ENCODE measurements at places on chromosomes 5 and 9. TPM values are rescaled to one million over a fixed set of nuclear protein-coding genes. Genes with fewer than 3 reads are reported as not detected.
A peak's percentile ranks its signal among the peaks of the same experiment; 100 is the strongest.

The PHF19 gene
- 11.5 TPM for total RNA-seq

The SPINK4 gene
- not detected for total RNA-seq

The BDP1 gene
- total RNA-seq = 31.2 TPM

The ARID3C gene
- total RNA-seq = not detected

The C9 gene
- total RNA-seq = not detected

The PCDHGC4 gene
- total RNA-seq = 1.2 TPM

The LHFPL2 gene
- total RNA-seq = 11.1 TPM

The CDX1 gene
- not detected for total RNA-seq

The TMEM174 gene
- total RNA-seq = not detected

DNA sequence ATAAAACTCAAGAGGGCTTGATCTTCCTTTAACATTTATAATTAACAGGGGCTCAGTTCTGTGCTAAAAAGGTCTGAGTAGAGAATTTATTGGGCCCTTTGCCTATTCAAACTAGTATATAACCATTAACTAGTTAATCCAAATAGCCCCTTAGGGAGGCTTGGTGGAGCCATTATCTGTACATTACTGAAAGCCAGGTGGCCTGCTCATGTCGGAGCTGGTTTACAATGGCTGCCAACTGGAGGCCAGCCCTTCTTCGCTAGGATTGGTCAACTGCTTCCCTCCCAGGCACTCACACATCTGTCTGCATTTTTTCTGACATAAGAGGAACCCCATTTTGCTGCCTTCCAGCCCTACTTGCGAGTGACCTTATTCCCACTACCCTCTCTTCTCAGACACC is 30.4 kb upstream of the NDFIP1 start:
- DNase-seq = no peak

GRCh38 chr9:132409828-132410528 is at the start of gene CFAP77:
Gene CFAP77, plus strand, starts transcription at chr9:132410211. Its CDS starts 61 bp downstream, at chr9:132410272.
- no peak for DNase-seq

GRCh38 chr5:5666369-5666768 is 243.9 kb downstream of the ICE1 start:
- no peak for DNase-seq

DNA sequence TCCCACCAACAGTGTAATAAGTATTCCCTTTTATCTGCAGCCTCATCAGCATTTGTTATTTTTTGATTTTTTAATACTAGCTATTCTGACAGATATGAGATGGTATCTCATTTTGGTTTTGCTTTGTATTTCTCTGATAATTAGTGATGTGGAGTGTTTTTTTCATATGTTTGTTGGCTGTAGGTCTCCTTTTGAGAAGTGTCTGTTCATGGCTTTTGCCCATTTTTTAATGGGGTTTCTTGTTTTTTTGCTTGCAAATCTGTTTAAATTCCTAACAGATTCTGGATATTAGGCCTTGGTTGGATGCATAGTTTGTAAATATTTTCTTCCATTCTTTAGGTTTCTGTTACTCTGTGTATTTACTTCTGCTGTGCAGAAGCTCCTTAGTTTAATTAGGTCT is 445.4 kb upstream of the DAB2 start:
- DNase-seq = no peak

DNA sequence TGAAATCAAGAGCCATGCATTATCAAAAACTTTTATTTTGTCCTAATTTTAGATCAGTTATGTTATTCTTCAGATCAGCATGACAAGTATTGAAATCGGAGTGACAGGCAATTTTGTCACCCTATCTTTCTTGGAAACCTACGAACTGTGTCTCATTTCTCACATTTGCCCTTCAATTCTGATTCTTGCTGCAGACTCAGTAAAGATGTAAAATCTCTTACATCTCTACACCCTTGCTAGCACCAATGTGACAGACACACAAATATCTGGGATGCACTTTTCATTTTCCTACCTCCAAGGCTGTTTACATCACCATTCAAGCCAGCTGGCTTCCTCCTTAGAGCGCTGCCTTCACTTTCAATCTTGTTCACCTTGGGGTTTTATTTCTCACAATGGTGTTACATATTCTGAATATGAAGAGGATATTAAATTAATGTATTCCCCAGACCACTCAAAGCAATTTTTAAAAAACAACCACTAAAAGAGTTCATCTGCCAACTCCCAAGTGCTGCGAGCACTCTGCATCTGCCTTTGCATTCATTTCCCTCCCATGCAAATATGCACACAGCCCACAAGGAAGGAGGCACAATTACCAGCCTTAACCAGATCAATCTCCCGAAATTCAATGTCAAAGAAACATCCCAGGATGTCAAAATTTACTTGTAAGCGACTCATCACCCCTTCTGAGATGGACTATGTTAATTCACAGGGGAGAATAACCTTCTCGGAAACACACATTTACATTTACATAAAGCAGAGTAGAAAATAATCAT is 164.3 kb downstream of the ENC1 start:
- DNase-seq = no peak

DNA sequence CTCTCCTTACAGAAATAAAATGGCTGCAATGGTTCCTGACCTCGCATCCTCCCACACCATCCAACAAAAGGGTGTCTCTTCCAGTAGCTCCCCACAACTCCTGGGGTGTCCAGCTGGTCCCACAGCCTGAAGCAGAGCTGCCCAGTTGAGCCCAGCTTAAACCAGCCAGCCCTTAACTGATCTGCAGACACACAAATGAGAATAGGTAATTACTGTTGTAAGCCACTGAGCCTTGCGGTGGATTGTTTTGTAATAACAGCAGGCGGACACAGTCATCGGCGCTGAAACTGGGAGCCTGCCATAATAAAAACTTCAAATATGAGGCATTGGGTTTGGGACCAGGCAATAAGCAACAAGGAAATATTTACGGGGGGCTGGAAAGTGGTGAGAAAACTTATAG is 10.4 kb upstream of the ZBTB43 start:
- DNase-seq = no peak

DNA sequence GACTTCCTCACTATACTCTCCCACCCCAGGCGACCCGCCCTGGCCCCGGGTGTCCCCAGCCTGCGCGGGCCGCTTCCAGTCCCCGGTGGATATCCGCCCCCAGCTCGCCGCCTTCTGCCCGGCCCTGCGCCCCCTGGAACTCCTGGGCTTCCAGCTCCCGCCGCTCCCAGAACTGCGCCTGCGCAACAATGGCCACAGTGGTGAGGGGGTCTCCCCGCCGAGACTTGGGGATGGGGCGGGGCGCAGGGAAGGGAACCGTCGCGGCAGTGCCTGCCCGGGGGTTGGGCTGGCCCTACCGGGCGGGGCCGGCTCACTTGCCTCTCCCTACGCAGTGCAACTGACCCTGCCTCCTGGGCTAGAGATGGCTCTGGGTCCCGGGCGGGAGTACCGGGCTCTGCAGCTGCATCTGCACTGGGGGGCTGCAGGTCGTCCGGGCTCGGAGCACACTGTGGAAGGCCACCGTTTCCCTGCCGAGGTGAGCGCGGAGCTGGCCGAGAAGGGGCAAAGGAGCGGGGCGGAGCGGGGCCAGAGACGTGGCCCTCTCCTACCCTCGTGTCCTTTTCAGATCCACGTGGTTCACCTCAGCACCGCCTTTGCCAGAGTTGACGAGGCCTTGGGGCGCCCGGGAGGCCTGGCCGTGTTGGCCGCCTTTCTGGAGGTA is 2.1 kb downstream of the CA9 start:
- no peak for DNase-seq

GRCh38 chr9:89892920-89893319 is 288.1 kb downstream of the GADD45G start:
- peak; percentile 12 for DNase-seq

- DNase-seq = no peak
Measured at GRCh38 chr5:180472269-180472668, 21.9 kb upstream of the CNOT6 start.

GRCh38 chr9:134568116-134568515 is 73.5 kb upstream of the COL5A1 start:
- no peak for DNase-seq

- DNase-seq = no peak
Measured at GRCh38 chr9:20319641-20320337, 302.5 kb downstream of the MLLT3 start.

- no peak for DNase-seq
Measured at GRCh38 chr9:130870491-130871381, 25.9 kb downstream of the QRFP start.

DNA sequence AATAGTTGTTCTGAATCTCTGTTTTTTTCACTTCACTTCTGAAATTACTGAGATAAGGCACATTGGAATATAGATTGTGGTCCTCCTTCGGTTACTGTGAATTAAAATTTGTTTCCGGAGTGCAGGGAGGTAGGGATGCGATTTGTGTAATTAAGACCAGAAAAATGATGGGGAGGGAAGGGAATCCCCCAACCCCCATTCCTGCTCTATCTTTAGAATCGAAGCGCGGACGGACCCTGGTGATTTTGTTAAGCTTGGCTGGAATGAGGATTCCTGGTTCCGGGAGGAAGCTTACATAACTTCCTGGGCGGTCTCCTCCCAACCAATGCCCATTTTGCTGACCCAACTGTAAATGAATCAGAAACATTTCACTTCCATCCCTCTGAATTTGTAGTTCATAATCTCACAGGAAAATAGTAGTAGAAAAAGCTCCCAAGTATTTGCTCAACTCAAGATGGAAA is 220.1 kb upstream of the MSX2 start:
- no peak for DNase-seq

DNA sequence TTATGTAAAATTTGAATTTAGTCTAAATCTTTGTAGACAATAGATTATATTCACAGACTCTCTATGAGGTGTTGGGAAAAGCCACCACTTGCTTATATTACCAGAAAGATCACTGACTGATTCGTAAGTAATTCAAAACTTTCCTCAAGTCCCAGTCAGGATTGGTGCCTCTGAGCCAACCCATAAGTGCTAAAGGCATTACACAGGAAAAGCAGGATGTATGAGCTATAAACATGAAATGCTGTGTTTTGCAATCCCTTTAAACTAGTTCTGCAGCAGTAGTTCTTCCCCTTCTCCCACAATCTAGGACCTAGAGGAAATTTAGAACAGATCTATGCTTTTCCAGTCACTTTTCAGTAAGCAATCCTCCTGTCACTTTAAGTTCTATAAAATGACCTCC is 48.0 kb downstream of the SHLD3 start:
- DNase-seq = no peak

DNA sequence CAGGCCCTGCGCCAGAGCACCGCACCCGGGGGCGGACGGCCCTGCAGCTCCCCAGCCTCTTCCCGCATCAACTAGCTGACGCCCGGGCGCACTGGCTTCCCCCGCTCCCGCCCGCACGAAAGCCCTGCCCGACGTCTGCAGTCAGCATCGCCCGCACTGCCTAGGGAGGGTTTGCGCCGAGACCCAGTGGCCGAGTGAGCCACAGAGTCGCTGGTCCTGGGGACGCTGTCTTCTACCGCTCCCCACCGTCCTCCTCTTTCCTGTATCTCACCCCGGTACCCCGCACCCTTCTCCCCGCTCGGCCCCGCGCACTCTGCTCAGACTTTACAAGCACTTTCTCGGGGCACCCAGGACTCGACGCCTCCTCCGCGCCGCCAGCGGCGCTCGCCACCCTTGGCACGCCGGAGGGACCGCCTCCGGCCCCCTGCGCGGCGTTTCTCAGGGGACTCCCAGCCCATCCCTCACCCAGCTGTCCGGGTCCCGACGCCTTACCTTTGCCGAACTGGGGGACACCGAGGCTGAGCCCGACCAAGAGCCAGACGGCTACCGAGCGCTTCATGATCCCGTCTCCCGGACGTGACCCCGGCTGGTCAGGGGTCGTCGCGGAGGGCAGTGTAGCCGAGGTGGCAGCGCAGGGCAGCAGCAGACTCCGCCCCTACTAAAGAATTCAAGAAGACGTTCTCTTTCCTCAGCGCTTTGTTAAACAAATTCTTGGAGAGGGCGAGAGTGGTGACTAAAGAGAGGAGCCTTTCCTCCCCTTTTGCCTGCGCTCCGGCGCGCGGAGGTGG is 670 bp downstream of the EDIL3 start:
- no peak for DNase-seq

GRCh38 chr5:158861366-158861765 is 238.3 kb downstream of the EBF1 start:
- no peak for DNase-seq

DNA sequence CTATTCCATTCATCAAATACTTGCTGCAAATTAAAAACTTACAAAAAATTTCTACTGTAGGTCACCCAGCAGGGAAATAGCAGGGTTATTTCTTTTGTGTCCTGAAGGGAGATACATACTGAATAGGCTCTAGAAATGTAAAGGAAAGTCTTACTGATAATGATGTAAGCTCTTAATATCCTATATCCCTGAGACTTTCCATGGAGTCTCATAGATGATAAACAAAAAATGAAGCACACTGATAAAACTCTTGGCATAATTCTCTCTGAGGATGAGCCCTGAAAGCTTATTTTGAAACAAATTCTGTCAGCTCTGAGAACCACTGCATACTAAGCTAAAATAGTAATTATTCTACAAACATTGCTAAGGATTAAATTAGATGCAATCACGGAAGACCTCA is 819.6 kb upstream of the PTPRD start:
- DNase-seq = no peak

DNA sequence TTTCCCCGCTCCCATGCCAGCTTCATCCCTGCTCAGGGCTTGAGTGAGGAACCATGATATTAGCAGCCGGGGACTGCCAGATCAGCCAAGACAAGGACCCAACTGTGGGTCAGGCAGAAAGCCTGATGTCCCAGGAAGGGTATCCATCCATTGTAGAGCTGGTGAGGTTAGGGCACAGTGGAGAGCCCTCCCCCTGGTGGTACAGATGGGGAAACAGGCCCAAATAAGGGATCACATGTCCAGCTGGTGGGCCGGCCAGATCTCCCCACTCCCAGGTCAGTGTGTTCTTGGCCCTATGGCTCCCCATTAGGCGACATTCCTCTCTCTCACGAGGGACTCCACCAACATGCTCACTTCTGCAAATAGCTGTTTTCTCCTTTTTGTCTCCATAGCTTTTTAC is 9.0 kb downstream of the CDX1 start:
- DNase-seq = no peak

DNA sequence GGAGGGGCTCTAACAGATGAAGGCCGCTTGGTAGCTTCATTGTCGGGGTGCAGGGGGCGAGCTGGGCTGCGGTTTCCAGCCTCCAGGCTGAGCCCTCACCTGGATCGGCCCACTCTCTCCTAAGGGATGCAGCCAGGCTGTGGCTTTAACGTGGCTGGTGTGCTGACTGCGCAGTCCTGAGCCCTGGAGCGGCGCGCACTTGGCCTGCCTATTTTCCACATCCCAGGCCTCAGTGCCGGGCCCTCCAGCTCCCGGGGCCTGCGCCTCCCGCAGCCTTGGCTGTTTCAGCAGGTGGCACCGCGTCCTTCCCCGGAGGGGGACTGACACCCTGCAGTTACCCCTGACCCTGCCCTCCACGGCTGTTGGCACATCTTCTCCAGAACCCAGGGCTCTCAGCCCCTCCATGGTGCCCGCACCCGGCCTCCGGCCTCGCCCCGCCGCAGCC is 1.4 kb downstream of the RNU6ATAC start:
- no peak for DNase-seq

- DNase-seq = no peak
Measured at GRCh38 chr9:127803507-127804352, 1.0 kb downstream of the FPGS start.

DNA sequence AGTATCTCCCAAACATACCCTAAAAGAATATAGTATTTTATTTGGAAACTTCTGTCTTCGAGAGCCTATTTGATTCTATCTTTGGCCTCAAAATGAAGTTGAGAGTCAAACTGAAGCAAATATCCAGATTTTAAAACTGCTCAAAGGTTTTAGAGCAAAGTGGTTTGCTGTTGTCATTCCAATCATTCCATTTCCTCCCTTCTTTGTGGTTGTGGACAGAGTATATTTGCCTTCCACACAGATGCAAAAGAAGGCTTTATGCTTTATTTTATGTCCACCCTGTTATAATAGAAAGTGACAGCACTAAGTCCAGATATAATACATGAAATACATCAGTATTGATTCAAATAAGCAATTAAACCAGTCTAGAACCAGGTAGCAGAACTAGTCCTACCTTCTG is 12.4 kb downstream of the GZMK start:
- no peak for DNase-seq
